ENCODE measurements at places on chromosomes 1 and 21.

DNA sequence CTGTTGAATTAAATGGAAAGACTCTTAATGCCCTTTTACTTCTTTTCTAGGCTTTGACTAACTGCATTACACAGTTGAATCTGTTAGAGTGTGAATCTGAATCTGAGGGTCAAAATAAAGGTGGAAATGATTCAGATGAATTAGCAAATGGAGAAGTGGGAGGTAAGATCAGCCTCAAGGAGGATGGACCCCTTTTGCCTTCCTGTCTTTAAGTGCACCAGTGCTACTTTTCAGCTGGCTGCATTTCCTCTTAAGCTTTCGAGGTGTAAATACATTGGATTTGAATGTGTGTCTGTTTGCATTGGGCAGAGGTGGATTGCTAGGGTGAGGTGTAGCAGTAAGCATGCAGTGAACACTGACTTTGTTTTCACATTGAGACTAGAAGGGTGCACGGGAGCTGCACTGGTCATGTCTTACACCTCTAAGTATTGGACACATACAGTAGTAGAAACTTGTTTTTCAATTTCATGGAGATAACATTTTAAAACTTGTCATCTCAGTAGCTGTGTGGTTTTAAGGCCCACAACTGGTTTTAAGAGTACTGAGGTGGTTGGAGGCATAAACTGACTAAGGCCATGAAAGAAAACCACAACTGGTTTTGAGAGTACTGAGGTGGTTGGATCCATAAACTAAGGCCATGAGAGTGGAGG is 35.4 kb downstream of the MIA3 start:
- peak; percentile 36 for DNase-seq

- DNase-seq = peak; percentile 89
Measured at GRCh38 chr1:33181921-33182341, at the start of gene TRIM62. Gene TRIM62 (minus strand): TSS chr1:33182043. CDS start chr1:33181432, 611 bp downstream.

DNA sequence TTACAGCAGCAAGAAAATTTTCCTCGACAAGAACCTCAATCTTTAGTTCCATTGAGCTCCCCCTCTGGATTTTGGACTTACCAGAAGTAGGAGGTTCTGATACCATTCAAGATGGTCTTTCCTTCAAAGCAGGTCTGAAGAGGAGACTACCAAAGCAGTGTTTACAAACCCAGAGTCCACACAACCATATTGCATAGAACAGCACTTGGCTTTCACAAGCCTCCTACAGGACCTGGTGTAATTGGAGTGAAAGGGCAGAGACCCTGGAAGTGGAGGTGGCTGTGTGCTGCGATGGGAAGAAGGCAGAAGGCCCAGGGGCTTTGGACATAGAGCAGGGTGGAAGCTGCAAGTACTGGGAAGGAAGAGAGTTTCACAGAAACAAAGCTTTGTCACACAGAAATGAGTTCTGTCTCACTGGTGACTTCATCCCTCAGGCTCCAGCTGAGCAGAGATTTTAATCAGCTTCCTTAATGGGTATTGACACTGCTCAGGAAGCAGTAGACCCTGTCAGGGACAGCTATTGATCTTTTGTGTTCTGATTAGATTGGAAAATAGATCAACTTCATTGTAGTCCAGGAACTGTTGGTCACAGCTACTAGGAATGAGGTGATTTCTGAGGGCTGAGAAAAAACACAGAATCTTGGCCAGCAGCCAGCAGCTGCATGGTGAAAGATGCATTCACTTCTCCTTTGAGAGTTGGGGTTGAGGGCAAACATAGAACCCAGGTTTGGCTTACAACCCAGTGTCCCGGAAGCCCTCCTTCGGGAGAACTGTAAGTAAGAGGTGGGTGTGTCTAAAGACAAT is 124.0 kb downstream of the SYT2 start:
- DNase-seq = no peak

DNA sequence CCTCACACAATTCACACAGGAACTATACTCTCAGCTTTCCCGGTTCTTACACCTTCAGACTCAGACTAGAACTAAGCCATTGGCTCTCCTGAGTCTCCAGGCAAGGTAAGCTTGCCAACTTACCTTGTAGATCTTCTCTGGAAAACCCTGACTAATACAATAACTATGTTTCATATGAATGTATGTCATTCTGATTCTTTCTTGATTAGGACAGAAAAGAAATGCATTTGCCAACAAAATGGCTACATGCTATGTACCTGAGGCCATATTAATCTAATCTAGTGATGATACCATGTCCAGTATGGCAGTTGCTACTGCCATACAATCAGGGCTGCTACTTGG is 9.8 kb upstream of the ZSWIM5 start:
- no peak for DNase-seq

DNA sequence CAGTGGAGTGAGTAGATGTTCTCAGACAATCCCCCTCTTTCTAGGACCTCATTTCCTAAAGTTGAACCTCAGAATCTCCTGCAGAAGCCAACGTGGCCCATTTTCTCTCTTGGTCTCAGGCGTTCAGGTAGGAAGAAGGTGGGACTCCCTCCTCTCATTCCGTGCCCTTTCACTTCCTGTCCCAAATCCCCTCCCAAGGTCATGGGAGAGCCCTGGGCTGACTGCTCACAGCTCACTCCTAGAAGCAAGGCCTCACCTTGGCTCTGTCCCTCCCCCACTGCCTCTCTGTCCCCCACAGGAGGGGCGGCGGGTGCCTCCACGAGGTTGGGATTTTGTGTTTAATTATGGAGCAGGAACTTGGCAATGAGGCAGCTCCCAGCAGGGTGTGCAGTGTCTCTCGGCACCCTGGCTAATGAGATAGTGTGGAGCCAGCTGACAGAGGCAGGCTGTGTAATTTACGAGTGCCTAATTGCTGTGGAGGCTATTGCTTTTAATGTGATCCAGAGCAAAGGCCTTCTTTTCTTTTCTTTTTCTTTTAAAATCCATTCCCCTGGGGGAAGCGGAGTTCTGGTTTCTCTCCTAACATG is 9.1 kb upstream of the CDK18 start:
- no peak for DNase-seq

- no peak for DNase-seq
Measured at GRCh38 chr1:177783051-177783450, 186.8 kb downstream of the SEC16B start.

DNA sequence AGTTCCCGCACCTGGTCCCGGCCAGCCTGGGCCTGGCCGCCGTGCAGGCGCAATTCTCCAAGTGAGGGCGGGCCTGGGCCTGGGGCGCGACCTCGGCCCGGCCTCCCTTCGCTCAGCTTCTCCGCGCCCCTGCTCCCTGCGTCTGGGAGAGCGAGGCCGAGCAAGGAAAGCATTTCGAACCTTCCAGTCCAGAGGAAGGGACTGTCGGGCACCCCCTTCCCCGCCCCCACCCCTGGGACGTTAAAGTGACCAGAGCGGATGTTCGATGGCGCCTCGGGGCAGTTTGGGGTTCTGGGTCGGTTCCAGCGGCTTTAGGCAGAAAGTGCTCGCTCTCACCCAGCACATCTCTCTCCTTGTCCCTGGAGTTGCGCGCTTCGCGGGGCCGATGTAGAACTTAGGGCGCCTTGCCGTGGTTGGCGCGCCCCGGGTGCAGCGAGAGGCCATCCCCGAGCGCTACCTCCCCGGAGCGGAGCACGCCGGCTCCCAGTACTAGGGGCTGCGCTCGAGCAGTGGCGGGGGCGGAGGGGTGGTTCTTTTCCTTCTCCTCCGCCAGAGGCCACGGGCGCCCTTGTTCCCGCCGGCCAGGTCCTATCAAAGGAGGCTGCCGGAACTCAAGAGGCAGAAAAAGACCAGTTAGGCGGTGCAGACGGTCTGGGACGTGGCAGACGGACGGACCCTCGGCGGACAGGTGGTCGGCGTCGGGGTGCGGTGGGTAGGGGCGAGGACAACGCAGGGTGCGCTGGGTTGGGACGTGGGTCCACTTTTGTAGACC is 1.2 kb downstream of the OLIG1 start:
- peak; percentile 58 for DNase-seq

DNA sequence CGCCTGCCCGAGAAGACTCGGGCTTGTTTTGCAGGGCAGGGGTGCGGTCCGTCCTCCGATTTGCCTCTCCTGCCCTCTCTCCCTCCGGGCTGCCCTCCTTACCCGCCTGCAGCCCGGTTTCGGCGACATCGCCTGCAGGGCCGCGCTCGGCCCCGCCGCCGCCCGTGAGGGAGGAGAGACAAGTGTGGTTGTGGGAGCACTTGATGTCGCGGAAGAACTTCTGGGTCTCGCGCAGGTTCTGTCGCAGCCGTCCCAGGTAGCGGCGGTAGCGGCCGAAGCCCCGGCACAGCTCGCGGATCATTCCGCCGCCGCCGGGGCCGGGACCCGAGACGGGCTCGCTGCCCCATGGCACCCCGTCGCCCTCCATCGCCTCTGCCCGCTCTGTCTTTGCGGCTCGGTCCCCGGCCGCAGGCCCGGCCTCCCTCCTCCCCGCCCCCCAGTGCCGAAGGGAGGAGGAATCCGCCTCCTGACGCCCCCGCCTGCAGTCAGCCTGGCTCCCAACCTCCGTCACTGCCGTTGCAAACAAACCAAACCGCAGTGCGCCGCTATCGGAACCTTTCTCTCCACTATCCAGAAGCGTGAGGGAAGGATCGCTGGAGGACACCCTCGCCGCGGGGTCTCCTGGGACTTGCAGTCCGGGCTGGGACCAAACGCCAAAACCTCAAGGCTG is at the start of gene DSTYK:
Gene DSTYK, minus strand, starts transcription at position 534 of the 670 bp plus-strand sequence. Its CDS starts 167 bp downstream, at position 367.
- DNase-seq = peak; percentile 89

GRCh38 chr1:14495381-14495780 is 103.1 kb upstream of the KAZN start:
- DNase-seq = no peak

DNA sequence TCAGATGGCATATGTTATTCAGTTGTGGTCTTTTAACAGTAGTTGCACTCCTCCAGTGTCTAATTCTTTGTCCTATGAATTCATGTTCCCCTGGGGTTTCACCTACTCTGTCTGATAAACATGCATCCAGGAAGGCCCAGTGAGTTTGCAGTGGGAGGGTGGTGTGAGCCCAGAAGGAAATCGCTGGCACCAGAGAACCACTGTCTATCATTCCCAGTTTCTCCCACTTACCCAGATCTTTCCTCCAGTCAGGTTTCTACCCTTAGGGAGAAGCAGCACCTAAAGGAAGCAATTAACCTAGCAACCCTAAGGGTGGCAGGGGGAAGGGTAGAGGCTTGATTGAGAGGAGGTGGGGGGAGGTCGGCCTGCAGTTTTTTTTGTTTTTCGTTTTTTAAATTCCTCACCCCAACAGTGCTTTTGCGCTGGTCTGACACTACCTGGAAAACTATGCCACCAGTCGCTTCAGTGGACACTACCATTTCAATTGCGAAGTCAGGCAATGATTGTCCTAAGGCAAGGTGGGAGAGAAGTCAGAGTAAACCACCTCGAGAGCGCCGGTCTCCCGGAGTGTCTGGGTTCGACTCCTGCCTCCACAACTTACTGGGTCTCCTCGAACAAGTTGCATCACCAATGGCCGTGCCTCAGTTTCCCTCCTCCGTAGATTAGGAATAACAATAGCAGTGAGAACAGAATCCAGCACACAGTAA is 766 bp upstream of the SLC44A3 start:
- no peak for DNase-seq

DNA sequence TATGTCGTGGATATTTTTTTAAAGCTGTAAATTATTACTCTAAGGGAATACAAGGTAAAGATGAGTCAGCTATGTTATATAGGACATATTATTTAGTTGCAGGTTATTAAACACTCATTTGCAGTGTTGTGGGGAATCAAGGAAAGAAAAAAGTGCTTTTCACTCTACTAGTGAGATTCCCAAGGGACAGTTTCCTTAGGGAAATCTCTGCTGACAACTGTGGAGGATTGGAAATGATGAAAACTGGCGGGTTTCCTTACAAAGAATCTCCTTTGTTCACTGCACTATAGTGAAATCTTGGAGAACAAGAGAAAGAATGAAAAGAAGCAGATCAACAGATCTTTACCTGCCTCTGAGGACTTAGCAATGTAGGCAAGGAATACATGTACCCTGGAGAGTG is 24.5 kb upstream of the TRIM45 start:
- no peak for DNase-seq

GRCh38 chr1:44103270-44104131 is 15.1 kb upstream of the KLF17 start:
- DNase-seq = no peak

DNA sequence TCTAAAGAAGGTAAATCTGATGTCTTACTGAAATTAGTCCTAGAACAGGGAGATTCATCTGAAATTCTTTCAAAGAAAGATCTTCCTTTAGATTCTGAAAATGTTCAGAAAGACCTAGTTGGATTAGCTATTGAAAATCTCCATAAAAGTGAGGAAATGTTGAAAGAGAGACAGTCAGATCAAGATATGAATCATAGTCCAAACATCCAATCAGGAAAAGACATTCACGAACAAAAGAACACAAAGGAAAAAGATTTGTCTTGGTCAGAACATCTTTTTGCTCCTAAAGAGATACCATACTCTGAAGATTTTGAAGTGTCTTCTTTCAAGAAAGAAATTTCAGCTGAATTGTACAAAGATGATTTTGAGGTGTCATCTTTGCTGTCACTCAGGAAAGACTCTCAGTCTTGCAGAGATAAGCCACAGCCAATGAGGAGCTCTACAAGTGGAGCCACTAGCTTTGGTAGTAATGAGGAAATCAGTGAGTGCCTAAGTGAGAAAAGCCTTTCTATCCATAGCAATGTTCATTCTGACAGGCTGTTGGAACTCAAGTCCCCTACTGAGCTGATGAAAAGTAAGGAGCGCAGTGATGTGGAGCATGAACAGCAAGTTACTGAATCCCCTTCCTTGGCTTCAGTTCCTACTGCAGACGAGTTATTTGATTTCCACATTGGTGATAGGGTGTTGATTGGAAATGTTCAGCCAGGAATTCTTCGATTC is 61.6 kb upstream of the QSOX1 start:
- DNase-seq = no peak

DNA sequence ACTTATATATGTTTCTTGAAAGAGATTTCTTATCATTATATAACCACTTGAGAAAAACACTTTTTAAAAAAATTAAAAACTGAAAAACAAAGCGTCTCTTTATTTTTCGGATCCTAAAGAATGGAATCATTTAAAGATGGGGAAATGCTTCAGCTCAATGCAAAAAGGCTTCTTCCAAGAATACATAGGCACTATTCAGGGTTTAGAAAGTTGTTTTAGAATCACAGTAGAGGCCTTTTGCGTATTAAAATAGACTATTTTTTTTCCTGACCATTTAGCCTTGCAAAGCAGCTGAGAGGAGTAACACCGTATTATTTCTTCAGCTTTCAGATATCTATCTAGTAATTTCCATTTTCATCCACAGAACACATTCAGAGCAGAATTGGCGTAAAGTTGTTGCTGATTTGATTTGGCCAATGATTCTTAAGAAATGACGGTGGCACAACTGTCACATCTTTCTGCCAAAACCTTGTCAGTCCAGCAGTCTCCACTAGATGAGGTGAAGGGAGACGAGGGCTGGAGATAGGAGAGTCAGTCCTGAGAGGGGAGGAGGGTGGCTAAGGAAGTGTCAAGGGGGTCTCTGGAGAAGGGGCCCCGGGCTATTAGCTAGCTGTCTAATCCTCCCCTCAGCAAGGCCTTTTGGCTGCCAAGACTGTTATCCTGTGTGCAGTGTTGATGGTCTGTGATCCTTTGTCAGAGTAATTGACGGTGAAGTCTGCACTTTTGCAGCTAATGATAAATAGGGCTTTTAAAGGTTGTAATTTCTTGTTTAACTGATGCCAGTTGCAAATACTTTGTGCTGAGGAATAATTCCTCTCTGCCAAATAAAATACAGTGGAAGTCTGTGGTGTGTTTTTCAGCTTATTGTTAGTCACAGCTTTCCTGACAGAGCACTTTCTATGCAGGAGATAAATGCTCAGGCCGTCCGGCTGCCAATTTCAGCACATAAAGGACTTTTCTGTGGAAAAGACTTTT is 34.7 kb downstream of the PRRX1 start:
- no peak for DNase-seq

GRCh38 chr1:198918920-198919319 is 280.1 kb downstream of the PTPRC start:
- no peak for DNase-seq

GRCh38 chr1:215595231-215595630 is 28.1 kb downstream of the KCTD3 start:
- no peak for DNase-seq

Data from activated naive CD8-positive, alpha-beta T cell treated with anti-CD3 and anti-CD28 coated beads, Interleukin-2, amount 10 ng/mL, durations not matched to agents 7 days and 5 days (primary cell).